H7 (cell line): ENCODE measurements at places on chromosomes 2 and 18. TPM values are rescaled to one million over a fixed set of nuclear protein-coding genes. Genes with fewer than 3 reads are reported as not detected.

The RAB27B gene
- total RNA-seq = 0.11 TPM in 1 of 2 replicates, not detected in the other

The FN1 gene
- 42.8 and 50.4 TPM in 2 replicates for total RNA-seq

The AKAIN1 gene
- not detected in 2 replicates for total RNA-seq

The RALBP1 gene
- total RNA-seq = 59.1 and 74.5 TPM in 2 replicates

The POTEE gene
- total RNA-seq = 0.28 and 0.70 TPM in 2 replicates

DNA sequence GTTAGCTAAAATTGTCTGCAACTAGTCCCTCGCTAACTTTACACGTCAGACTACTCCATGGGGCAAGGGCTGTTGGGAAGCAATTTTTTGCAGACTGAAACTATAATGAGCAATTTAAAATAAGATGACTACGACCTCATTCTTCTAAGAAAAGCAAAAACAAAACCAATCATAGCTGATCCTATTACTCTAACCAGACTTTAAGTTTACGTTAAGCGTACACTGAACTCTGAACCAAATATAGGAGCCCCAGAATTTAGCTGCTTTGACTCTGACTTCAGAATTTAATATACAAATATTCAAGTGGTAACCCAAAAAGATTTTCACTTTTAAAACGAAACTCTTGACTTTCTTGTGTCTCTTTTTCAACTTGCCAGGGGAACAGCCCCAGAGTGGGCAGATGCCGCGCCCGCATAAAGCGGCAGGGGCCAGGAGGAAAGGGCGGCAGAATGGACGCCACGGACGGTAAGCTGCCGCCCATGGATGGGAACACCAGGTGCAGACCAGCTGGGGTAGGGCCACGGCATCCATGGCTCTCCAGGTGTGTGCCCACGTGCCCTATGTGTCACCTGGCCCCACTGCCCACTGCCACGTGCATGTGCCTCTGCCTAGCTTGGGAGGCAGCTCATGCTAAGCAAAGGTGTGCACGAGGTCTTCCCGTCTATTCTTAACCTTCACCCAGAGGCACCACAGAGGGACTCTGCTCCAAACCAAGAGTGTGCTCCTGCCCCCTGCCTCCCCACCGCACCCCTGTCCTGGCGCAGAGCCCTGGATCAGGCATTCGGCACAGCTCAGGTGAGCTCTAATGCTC, 217.6 kb downstream of the HDAC4 start:
- no peak for DNase-seq

DNA sequence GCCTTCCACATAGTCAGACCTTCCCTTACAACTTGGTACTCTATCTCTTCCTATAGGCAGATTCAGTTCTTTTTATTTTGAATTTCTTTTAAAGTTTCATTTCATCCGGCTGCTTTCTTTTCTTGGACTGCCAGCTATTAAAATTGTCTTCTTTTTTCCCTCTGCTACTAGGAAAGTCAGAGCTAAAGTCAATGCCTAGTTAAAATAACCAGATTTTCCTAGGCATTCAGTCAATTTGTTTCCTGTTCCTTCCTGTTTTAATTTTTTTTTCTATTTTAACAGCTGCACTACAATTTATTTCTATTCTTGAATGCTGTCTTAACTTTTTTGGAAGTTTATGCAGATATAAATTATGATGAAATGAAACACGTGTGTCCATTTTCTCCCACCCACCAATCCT, 84.8 kb downstream of the EVA1A start:
- no peak for DNase-seq

GRCh38 chr2:99675130-99675661, 185.4 kb upstream of the REV1 start:
- no peak for DNase-seq

DNA sequence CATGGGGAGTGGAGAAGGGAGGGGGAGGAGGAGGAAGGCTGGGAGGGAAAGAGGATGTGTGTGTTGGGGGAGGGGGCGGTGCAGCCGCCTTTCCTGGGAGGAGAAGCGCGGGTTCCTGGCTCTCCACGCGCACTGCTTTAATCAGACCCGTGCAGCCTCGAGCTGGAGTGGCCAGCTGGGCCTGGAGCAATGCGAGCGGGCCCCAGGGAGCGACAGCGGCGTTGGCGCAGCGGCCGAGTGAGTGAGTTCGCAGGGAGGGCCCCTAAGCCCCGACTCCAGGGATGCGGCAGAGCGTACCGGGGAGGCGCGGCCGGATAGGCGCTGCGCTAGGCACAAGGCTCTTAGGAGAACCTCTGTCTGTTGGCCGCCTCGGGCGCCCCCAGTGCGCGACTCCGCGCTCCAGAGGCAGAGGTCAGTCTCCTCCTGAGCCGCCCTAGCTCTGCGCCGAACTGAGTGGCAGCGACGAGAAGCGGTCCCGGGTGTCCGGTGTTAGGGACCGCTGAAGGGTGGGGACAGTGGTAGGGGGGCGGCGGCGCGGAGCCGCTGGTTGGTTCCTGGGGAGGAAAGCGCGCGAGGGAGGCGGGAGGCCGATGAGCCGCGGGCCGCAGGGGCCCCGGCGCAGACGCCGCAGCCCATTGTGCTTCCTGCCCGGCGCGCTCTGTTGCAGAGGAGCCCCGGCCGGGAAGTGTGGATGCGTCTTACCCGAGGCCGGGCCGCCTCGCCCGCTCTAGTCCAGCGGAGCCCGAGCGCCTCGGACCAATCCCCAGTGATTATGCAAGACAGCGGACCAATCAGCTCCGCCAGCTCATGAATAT, 455 bp upstream of the DLX1 start:
- DNase-seq = peak; percentile 97

GRCh38 chr2:83661711-83662110, 797.4 kb downstream of the SUCLG1 start:
- no peak for DNase-seq
